ENCODE measurements at places on chromosomes 5 and 9. TPM values are rescaled to one million over a fixed set of nuclear protein-coding genes. Genes with fewer than 3 reads are reported as not detected.

GRCh38 chr5:162268694-162269481 lies 201.3 kb downstream of the GABRG2 start:
- no peak for ATAC-seq

BRD3OS gene
- total RNA-seq = 8.5 TPM

DNA sequence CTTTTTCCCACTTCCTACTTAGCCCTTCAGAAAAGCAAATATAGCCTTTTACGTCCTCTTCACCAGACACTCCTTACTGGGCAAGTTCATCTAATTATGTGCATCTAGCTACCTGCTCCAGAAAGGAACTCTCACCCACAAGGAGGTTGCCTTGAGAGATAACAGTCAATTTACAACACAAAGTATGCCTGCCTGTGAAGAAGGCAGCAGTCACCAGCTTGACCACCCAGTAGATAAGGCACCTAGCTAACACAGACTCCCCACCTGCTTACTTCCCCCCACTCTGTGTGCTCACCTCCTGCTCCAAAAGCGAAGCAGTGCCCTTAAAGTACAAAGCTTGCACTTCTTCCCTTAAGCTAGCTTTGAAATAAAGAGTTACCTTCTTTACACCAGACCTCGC lies 111.7 kb upstream of the MRPS30 start:
- no peak for ATAC-seq

- no peak for ATAC-seq
Observed at GRCh38 chr5:78127875-78128274, 166.6 kb downstream of the AP3B1 start.

FCN2 gene
- total RNA-seq = not detected
